ENCODE measurements at places on chromosomes 7 and 10.

- DNase-seq: no peak
These were observed 204.5 kb upstream of the GHITM start for GRCh38 chr10:83934641-83935338.

- no peak for DNase-seq
These were observed 6.0 kb downstream of the FAM131B start for GRCh38 chr7:143356414-143357050.

- no peak for DNase-seq
These were observed 136.2 kb upstream of the TMEM106B start for GRCh38 chr7:12074889-12075288.

- no peak for DNase-seq
These were observed 13.4 kb downstream of the WDFY4 start for GRCh38 chr10:48697821-48698764.

DNA sequence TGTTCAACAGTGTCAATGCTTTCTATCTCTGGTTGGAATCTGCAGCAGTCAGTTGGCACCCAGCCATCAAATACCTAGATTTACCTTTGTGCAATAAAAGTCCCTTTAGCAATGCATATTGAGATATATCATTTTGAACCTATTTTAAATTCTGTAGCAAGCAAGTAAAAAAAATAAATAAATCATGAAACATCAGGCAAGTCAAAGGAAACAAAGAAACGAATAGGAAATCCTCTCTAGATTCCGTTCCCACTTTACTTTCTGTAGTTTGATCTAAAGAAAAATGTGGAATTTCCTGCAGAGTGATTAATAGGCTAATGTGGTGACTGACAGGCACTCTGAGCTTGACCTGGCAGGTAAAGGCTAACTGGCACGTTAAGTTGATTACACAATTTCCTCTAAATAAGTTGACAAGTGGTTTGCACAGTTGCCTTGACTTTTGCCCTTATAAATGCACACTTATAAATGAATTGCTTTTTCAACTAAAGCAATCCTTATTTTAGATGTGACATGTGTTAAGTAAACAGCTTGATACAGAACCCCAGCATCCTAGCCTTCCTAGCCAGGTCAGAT, 208.1 kb upstream of the TCF7L2 start:
- no peak for DNase-seq

DNA sequence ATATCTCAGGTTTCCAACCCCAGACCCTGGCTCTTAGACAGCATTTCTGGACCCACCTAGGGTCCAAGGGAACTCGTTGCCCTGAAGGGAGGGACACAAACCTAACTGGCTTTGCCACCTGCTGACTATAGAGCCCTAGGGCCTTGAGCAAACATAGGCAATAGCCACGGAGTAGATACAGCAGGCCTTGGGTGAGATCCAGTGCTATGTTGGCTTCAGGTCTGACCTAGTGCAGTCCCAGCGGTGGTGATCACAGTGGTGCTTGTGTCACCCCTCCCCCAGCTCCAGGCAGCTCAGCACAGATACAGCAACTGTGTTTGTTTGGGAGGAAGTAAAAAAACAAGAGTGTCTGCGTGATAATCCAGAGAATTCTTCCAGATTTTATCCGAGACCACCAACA, 9.7 kb upstream of the TNKS2 start:
- DNase-seq: no peak

DNA sequence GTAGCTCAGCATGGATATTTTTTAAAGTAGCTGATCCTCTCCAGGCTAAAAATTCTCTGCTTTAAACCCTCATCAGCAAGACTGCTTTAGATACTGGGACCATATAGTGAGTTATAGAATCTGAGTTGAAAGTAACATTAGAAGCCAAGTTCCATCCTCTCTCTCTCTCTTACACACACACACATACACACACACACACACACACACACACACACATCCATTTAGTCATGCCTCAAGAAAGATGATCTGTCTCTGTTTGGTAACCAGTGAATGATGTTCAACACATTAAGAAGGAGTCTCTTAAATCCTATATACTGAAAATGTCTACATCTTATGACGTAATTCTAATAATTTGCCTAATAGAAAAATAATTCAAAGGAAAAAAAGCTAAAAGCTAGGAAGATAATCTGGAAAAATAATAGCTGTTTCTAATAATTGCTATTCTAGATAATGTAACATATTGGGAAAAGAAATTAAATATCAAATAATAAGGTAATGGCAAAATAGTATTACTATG, 16.9 kb upstream of the ATP6V0A4 start:
- no peak for DNase-seq

- no peak for DNase-seq
These were observed 306.7 kb downstream of the DNAJB6 start for GRCh38 chr7:157643525-157643970.

- DNase-seq: no peak
These were observed 8.8 kb upstream of the EPHB4 start for GRCh38 chr7:100835903-100836811.

- no peak for DNase-seq
These were observed 14.9 kb upstream of the GATAD1 start for GRCh38 chr7:92432299-92432946.

DNA sequence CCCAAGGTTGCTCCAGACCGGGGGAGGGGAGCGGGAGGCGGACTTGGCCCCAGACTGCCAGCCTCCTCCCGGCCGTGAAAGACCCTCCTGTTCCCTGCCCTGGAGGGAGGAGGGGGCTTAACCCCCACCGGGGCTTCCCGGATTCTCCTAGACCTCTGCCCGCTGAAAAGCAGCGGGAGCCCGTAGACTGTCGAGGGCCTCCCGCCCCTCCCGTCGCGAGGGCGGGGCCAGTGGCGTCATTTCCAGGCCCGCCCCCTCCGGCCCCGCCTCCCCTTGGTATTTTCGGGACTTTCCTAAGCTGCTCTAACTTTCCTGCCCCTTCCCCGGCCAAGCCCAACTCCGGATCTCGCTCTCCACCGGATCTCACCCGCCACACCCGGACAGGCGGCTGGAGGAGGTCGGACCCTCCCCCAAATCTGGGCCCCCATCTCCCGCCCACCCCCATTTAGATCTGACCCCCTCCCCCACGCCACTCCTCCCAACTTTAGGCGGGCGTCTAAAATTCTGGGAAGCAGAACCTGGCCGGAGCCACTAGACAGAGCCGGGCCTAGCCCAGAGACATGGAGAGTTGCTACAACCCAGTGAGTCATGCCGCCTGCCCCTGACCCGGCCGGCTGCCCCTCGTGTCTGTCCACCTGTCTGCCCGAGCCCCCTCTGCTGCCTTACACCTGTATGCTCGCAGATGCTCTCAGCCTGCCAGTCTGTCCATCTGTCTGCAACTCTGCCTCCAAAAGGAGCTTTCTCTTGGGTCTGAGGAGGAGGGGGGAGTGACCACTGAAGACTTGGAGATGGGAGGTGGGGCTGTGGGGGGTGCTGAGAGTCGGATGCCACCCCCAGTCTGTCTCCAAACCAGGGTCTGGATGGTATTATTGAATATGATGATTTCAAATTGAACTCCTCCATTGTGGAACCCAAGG, at the start of gene NFKB2:
NFKB2 (plus strand) TSS at position 306 of the 917 bp plus-strand sequence; CDS start at position 561, 255 bp downstream.
- DNase-seq: peak; percentile 89

DNA sequence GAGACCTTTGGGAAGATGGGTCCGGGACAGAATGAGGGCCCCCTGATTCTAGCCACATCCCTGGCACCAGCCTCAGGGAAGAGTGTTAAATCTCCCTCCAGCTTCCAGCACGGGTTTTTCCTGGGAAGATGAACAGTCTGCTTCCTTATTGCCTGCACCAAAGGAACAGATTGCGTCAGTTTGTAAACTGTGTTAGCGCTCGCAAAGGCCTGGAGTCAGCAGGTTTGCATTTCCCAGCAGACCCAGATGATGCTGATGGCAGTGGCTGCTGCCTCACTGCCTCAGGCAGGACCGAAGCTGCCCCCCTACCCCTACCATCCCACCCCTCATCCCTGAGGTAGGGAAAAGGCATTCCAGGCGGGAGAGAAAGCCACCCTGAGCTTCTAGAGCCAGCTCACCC, 34.6 kb upstream of the LRRC4 start:
- DNase-seq: no peak

GRCh38 chr10:121595806-121596688, 2.2 kb downstream of the FGFR2 start:
- DNase-seq: no peak

DNA sequence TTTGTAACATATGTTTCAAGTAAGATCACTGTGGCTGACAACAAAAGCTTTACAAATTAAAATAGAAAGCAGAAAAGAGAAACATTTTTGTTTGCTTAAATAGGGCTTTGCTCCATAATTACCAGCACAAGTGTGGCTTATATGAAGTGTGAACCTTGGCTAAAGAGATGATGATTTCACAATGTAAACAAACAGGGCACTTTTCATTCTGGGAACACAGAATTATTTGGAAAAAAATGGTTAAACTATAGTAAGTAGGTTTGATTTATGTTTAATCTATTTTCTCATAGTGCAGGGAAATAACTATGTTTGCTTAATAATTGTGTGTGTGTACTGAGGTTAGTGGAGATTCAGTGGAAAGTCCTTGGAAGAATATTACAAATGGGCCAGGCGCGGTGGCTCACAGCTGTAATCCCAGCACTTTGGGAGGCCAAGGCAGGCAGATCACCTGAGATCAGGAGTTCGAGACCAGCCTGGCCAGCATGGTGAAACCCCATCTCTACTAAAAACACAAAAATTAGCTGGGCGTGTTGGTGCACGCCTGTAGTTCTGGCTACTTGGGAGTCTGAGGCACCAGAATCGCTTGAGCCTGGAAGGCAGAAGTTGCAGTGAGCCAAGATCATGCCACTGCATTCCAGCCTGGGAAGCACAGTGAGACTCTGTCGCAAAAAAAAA, 19.1 kb upstream of the OTUD1 start:
- no peak for DNase-seq

Data from HTR-8/SVneo (cell line).